CD8-positive, alpha-beta memory T cell (primary cell): ENCODE measurements at places on chromosomes 7 and 10.

- no peak for DNase-seq
Measured at GRCh38 chr7:119908948-119909347, 364.0 kb upstream of the KCND2 start.

DNA sequence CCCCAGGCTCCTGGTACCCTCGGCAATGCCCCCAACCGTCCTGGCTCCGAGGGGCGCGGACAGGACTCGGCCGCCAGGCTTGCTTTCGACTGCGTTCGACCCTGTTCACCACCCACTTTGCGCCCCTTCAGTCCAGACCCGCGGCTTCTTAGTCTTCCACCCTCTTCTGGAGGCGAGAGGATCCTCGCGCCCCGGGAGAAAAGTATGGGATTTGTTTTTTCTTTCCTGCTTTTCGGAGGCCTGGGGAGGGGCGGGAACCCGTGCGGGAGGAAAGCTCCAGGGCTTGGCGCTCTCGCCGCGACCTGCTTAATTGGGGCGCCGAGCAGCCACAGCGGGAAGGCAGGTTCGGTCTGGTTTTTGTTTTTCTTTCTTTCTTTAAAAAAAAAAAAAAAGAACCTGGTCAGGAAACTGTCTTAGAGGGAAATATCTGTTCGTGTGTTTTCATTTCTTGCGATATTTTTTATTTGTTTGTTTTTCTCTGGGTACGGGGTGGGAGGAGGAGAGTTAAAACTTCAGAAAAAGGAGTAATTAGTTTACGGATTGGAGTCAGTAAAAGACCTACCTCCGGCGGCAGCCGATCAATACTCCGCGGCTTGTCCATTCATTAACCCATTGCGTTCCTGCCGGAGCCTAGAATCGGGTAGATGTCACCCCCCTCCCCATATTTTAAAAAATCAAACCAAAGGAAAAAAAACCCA is 1.6 kb downstream of the EMX2 start:
- no peak for DNase-seq

DNA sequence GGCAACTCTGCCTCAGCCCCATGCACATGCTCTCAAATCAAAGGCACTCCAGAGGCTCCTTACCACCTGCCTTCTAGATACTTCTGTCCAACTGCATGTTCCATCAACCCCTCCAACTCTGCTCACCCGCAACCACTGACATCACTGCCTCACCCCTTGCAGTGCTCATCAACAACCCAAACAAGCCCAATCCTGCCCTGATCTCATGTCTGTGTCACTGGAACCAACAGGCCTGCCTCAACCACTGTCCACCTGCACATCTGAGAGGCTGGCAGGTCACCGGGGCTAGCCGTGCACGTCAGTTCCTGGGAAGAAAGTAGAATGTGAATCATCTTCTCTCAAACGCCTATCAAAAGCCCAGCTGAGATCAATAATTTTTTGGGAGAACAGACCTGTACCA is 33.3 kb downstream of the CTBP2 start:
- DNase-seq = no peak

DNA sequence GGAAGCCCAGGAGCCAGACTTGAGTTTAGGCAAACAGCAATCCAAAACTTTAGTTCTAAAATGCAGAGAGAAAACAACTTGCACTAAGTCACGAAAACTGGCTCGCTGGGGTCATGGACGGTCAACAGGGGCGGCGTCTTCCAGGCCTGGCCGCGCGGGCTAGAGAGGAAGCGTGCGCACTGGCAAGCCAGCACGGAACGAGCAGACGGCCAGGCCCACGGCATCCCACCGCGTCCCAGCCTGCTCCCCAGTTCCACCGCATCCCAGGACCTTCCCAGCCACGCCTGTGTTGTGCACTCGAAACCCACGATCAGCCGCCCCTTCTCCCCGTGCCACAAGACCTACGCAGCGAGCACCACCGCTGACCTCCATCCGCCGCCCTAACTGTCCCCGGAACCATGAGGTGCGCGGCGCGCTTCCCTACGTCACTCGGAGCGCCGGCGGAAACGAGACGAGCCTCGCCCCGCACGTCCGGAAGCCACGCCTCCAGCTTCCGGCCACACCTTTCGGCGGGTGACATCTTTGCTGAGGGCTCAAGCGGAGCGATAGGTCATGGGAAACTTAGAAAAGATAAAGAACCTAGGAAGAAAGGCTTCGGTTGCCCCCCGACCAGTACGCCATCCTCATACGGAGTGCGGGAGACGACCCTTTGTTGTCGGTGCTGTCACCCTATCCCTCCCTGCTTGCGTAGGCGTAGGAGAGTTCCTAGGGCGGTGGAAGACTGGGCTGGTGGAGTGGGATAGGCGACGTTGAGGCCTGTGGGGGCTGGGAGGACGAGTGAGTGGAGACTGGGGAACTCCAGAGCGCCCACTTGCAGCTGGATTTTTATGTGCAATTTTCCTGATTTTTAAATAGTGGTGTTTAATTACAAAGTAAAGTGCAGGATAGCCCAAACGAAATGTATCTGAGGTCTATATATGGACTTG is at the start of gene TBRG4:
TSS of gene TBRG4 (minus strand) at position 400 of the 926 bp plus-strand sequence. CDS start 2,460 bp downstream, outside the sequence.
- DNase-seq = peak; percentile 94

DNA sequence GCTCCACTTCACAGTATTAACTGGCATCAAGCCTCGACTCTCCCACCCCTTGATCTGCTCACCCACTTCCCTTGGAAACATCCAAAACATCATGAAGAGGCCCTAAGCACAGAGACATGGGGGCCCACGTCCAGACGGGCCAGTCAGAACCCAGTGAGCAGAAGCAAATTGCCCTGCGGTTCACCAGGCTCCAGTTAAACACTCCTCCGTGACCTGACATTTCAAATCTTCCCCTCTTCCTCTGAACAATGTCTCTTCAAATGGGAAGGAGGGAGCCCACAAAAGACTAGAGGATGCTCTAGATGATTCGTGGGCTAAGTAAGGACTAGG is 44.8 kb downstream of the CLEC2L start:
- DNase-seq = no peak

GRCh38 chr10:106751091-106751490 is 413.4 kb downstream of the SORCS1 start:
- no peak for DNase-seq

DNA sequence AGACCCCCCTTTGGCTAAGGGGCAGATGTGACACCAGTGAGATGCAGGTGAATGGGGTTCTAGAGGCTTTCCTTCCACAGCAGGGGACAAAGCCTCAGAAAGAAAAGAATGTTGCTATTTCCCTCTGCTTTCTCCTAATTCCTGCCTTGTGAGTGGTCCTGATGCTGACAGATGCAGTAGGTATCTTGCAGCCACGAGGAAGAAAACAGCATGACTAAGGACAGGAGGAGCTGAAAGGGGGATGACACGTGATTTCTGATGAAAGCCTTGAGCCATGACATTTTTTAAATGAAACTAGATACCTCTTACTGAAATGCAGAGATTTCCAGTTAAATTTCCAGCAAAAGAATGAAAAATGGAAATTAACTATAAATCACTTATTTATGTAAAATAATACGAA is 92.4 kb downstream of the C1GALT1 start:
- no peak for DNase-seq

- DNase-seq = no peak
Measured at GRCh38 chr7:4766666-4767519, 8.5 kb upstream of the AP5Z1 start.

DNA sequence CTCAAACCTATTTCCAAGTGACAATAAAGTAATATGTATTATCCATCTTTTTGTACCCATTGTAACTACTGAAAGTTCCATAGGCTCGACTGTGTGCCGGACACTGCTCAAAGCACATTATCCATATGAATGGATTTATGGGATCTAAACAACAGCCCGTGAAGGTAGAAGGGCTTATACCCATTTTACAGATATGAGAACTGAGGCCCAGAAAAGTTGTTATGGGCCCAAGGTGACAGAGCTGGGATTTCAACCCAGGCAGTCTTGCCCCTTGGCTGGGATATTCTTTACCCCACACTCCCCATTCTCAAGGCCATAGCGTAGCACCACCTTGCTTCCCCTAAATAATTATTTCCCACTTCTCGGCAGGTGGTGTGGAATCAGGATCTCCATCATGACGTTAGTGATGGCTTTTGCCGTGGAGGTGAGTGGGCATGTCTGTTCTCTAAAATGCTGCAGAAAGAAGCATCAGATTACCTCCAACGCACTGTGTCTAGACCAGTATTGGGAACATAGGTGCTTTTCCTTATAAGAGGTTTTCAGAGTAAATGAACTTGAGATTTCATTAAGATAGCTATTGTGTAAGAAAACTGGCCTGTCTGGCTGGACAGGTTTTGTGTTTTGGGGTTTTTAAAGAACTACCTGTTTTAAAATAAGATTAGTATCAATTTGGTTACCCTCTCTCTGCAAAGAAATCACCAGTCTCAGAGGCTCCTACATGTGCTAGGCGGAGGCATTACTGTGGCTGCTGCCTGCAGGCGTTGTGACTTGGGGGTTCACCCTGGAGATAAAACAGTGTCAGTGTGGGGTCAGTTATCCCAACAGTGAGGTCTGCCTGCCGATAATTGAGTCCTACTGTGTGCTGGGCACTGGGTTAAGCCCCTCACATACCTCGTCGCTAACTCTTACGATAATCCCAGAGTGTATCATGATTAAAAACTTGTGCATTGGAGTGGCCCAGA is 85.1 kb upstream of the SDK1 start:
- DNase-seq = no peak

- DNase-seq = peak; percentile 87
Measured at GRCh38 chr7:148987010-148987750, 41.1 kb downstream of the PDIA4 start.

GRCh38 chr10:14456218-14456869 is 125.6 kb upstream of the FRMD4A start:
- no peak for DNase-seq

DNA sequence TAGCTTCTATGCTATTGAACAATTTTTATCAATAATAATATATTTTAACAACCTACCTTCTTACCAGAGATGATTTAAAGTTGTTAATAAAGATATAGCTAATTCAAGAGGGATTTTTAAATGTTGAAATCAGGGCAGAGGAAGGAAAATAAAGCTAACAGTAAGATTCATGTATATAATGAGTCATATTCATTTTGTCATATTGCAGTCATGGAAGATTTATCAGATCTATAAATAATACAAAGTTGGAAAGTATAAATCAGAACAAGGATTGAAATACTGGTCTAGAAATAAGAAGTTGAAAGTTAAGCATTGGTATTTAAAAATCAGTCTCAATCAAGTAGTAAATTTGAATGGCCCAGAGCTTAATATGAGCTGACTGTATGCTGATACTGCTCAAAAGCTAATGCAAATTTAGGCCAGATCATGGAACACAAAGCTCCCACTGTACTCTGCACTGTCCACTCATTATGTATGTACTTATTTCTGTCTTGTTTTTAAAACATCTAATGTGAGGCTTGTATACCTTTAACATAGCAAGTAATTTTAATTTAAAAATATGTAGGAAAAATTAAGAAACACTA is 196.9 kb downstream of the ZEB1 start:
- no peak for DNase-seq

GRCh38 chr7:55178863-55179773 is 160.3 kb downstream of the EGFR start:
- DNase-seq = no peak

DNA sequence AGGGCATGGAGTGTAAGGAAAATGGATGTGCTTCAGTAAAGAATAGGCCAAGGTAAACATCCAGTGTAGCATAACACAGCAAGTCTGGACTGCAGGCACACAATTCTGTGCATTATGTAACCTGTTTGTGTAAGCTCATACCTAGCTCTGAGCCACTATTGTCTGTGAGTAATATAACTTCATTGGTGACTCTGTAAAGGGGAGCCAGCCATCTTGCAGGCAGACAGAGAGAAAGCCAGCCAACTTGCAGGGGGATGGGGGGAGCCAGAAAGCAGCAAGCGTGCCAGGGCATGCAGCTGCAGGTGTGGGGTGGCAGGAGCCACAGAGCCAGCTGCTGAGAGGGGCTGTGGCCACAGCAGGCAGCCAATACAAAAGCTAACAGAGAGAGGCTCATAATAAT is 449.2 kb downstream of the IPMK start:
- no peak for DNase-seq

GRCh38 chr10:72235544-72236279 is 19.6 kb upstream of the ASCC1 start:
- no peak for DNase-seq

GRCh38 chr10:17645621-17646345 is 1.8 kb downstream of the STAM start:
- no peak for DNase-seq

- no peak for DNase-seq
Measured at GRCh38 chr10:85617751-85618546, 748.6 kb downstream of the GRID1 start.

GRCh38 chr10:67788028-67788886 is 49.7 kb downstream of the DNAJC12 start:
- DNase-seq = peak; percentile 29

GRCh38 chr10:104639590-104640338 is 1.3 kb upstream of the SORCS3 start:
- no peak for DNase-seq

DNA sequence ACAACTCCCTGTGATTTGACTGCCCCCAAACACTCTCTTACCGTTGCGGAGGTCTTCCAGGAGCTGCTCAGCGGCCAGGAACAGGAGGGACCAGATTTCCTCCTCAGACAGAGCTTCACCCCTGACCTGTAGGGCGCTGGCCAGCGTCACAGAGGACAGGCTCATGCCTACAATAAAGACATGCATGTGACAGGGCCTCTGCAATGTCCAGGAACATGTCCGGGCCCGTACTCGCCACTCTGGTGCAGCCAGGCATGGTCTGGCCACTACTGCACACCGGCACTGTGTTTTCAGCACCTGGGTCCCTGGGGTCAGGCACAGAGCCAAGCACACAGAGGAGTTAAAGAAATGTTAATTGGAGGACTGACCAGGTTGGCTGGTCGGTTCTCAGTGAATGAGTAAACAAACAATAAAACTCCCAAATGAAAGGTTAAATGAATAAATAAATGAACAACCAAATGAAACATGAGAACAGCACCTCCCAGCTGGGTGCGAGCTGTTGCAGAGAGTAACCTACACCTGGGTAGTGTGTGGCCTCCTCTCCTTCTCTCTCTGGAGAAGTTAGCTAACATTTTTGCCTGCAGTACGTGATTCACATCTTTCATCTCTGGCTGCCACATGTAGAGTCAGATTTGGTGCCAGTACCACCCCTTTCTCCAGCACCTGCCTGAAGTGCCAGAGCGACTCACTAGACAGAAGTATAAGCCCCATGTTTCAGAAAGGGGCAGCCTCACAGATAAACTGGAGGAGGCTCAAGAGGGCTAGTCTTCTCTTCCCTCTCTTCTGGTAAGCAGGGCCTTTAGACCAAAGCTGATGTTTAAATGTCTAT is 22.8 kb downstream of the FRMPD2 start:
- no peak for DNase-seq

GRCh38 chr7:73899731-73900142 is 38.8 kb downstream of the TMEM270 start:
- DNase-seq = no peak

- DNase-seq = no peak
Measured at GRCh38 chr7:142476077-142476476, 218.2 kb upstream of the PRSS58 start.

GRCh38 chr7:134357486-134357885 is 40.8 kb upstream of the SLC35B4 start:
- no peak for DNase-seq
